Smooth muscle cell of trachea (primary cell): ENCODE measurements at places on chromosomes 12 and 14. TPM values are rescaled to one million over a fixed set of nuclear protein-coding genes. Genes with fewer than 3 reads are reported as not detected.

Gene PRH2
- not detected in 2 replicates for total RNA-seq

Gene CLEC1B
- total RNA-seq: not detected in 2 replicates

Gene SYT1
- total RNA-seq: 1.3 and 1.6 TPM in 2 replicates

Gene SNX6
- total RNA-seq: 136 and 211 TPM in 2 replicates

Gene BCL11B
- under 0.01 TPM in 1 of 2 replicates, not detected in the other for total RNA-seq

Gene AMN
- 0.15 and 0.17 TPM in 2 replicates for total RNA-seq

Gene SERPINA1
- under 0.01 TPM in 1 of 2 replicates, not detected in the other for total RNA-seq

Gene ALDH1L2
- total RNA-seq: 41.4 and 57.9 TPM in 2 replicates

Gene ASPG
- not detected in 2 replicates for total RNA-seq

Gene TAS2R30
- 3.6 and 9.0 TPM in 2 replicates for total RNA-seq

Gene FSCB
- under 0.01 TPM in 1 of 2 replicates, not detected in the other for total RNA-seq

Gene REP15
- 0.83 and 1.3 TPM in 2 replicates for total RNA-seq

Gene WDR89
- total RNA-seq: 6.6 and 9.2 TPM in 2 replicates

Gene MYF5
- not detected in 2 replicates for total RNA-seq

Gene ITGB7
- 0.44 and 1.2 TPM in 2 replicates for total RNA-seq

Gene SIX6
- total RNA-seq: not detected in 2 replicates

Gene KLRG1
- total RNA-seq: 0.33 and 1.0 TPM in 2 replicates

Gene CEP290
- 11.1 and 24.9 TPM in 2 replicates for total RNA-seq

Gene CCDC196
- total RNA-seq: not detected in 2 replicates

Gene ARG2
- total RNA-seq: 0.99 and 7.3 TPM in 2 replicates

Gene FIGNL2
- total RNA-seq: 0.29 and 0.50 TPM in 2 replicates

Gene LTBR
- 59.1 and 119 TPM in 2 replicates for total RNA-seq

Gene CLEC4D
- not detected in 2 replicates for total RNA-seq

Gene LMNTD1
- 0.44 TPM in 1 of 2 replicates, not detected in the other for total RNA-seq

Gene OLR1
- under 0.01 TPM in 1 of 2 replicates, not detected in the other for total RNA-seq

Gene TSHR
- total RNA-seq: 0.33 TPM in 1 of 2 replicates, not detected in the other

Gene WNT1
- total RNA-seq: not detected in 2 replicates

Gene GDF3
- not detected in 2 replicates for total RNA-seq

Gene GALNT4
- 10.8 and 17.9 TPM in 2 replicates for total RNA-seq

Gene PTPN11
- total RNA-seq: 119 and 127 TPM in 2 replicates

Gene GUCY2C
- not detected in 2 replicates for total RNA-seq

Gene MSRB3
- 37.1 TPM in 2 replicates for total RNA-seq

Gene C14orf132
- 31.9 and 59.4 TPM in 2 replicates for total RNA-seq

Gene LRRC10
- total RNA-seq: not detected in 2 replicates

Gene PRB2
- not detected in 2 replicates for total RNA-seq

Gene CRACR2A
- total RNA-seq: 13.1 and 15.0 TPM in 2 replicates

Gene CIDEB
- total RNA-seq: 1.5 and 2.6 TPM in 2 replicates

Gene CAPZA3
- total RNA-seq: not detected in 2 replicates

Gene KRT83
- total RNA-seq: not detected in 2 replicates

Gene TROAP
- total RNA-seq: 0.99 and 11.9 TPM in 2 replicates

Gene GAS2L3
- 15.5 and 44.1 TPM in 2 replicates for total RNA-seq

Gene PROX2
- total RNA-seq: not detected in 2 replicates

Gene CBLN3
- 4.1 and 11.4 TPM in 2 replicates for total RNA-seq

Gene CACNA1C
- total RNA-seq: 9.2 and 28.1 TPM in 2 replicates

Gene FAR2
- total RNA-seq: 12.1 and 13.2 TPM in 2 replicates

Gene KCNK10
- total RNA-seq: not detected in 2 replicates

Gene ASIC1
- 1.5 and 4.6 TPM in 2 replicates for total RNA-seq

Gene KRT6C
- not detected in 2 replicates for total RNA-seq

Gene SERPINA9
- 0.50 TPM in 1 of 2 replicates, not detected in the other for total RNA-seq

Gene AVPR1A
- not detected in 2 replicates for total RNA-seq

Gene COQ6
- total RNA-seq: 20.0 and 22.1 TPM in 2 replicates

Gene FGD4
- total RNA-seq: 13.1 and 19.2 TPM in 2 replicates

Gene SPIC
- not detected in 2 replicates for total RNA-seq

Gene HOXC9
- total RNA-seq: 0.15 and 0.33 TPM in 2 replicates

Gene ABCC9
- total RNA-seq: 8.7 and 12.6 TPM in 2 replicates

Gene FAM90A1
- 0.33 TPM in 1 of 2 replicates, not detected in the other for total RNA-seq

Gene SOAT2
- total RNA-seq: not detected in 2 replicates
